NCI-H1092 (cell line): ENCODE measurements at places on chromosomes 1 and 21.

- DNase-seq = no peak
Observed at GRCh38 chr1:89363196-89363595, 663 bp upstream of the GBP6 start.

GRCh38 chr1:40712997-40713396 is 21.5 kb downstream of the NFYC start:
- no peak for DNase-seq

DNA sequence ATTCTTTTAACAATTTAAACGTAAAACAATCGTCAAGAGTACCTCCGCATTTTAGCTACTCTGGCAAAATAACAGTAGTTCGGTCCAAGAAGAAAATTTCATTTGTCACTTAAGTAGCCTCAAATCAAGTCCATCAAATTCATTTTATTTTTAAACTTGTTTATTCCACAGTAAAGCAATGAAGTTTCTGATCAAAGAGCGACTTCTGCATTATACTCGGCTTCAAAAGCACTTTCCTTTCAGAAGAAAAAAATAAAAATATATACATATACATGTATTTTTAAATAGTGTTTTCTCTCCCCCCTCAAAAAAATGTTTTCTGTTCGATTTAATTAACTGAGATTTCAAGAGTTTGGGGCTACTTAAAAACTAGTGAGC is 115.0 kb downstream of the RERE start:
- DNase-seq = no peak

DNA sequence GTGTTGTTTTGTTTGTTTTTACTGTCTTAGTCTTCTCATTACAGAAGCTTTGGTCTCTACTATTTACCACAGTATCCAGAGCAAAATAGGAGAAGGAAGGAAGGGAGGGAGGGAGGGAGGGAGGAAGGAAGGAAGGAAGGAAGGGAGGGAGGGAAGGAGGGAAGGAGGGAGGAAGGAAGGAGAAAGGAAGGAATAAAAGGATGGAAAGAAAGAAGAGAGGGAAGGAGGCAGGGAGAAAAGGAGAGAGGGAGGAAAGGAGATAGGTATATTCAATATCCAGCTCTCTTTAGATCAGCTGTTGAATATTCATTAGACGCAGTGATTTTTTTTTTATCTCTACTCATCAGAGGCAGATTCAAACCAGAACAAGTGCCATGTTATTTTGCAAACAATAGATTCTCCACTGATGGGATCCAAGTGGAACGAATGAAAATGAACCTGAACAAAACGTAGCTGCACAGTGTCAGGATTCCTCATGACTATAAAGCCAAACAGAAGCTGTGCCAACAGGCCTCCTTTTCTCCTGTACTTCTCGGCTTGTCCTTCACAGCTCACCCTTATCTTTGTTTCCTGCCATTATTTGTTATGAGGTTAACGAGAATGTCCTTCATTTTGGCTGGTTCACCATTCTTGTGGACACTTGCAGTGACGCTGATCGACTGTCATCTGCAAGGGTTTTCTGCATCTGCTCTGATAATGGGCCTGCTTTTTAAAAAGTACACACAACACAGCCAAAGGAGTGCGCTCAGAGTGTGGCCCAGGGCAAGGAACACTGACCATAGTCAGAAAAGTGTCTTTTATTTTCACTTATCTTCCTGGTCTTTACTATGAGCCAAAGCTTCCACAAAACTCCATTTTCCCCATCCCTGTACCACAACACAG is 7.8 kb upstream of the NTPCR start:
- no peak for DNase-seq

DNA sequence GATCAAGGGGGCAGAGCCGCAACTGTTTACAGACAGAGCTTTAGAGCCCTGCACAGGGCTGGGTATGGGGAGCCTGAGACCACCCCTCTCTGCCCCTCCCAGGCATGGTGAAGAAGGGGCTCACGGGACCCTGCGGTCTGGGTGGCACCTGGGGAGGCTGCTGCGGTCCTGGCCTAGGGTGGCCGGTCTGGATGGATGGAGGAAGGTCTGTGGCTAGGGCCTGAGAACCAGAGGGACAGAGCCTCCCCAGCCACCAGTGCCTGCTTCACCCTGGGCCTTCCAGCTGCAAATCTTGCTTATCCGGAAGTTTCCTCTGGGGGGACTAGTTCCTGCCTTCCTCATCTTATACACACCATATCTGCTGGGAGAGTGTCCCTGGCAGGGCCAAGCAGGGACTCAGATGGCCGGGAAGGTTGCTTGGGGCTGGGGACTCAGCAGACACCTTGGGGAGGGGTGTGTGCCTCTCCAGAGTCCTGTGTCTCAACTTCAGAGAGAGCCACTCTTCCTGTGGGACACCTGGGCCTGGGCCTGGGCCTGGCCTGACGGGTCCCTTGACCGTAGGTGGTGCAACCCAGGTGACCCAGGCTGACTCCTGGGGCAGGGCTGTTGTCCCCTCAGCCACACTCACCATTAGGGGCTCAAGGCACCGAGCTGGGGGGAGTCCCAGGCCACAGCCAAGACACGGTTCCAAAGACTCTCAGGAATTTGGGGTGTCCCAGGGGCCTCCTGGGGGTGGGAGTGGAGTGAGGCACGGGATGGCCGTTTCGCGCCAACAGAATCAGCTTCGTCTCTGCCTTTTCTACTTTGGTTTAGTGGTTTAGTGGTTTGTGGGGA is 52.0 kb upstream of the ACTRT2 start:
- DNase-seq = no peak

DNA sequence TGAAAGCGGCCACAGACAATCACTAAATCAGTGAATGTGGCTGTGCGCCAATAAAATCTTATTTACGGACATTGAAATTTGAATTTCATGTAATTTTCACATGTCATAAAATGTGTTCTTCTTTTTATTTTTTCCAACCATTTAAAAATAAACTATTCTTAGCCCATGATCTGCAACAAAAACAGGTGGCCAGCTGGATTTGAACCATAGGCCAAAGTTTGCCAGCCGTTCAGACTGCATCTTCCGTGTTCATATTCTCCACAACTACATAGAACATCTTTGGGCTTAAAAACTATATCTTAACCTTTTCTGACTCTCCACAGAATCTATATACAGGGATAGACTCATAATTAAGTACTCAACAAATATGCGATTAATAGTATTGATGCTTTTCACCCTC is 81.2 kb upstream of the RALGPS2 start:
- no peak for DNase-seq
